Activated CD4-positive, alpha-beta T cell treated with anti-CD3 and anti-CD28 coated beads, Interleukin-2, amount 10 ng/mL, durations not matched to agents 7 days and 5 days (primary cell): ENCODE measurements at places on chromosomes 2 and 18. TPM values are rescaled to one million over a fixed set of nuclear protein-coding genes. Genes with fewer than 3 reads are reported as not detected.

DNA sequence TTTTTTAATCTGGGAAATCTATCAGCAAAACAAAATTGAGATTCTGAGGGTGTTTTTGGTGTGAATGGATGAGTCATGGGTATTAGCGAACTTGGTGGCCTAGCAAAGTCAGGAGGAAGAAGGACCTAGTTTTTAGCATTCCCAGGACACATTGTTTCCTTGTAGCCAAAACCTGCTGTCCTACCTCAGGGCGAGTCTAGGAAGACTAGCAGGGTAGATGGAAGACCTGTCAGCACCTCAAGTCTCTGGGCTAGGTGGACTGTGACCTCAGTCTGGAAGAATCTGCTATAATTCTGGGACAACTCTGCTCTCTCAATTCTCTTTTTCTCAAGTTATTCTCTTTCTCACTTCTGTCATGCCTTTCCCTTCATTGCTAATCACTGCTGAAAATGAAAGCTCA, 1399.3 kb upstream of the LRRTM1 start:
- H3K4me1 ChIP-seq: no peaks in the 10 kb centered on the region
- no peak for DNase-seq
- H3K27ac ChIP-seq: no peak overlapping the region
- no peak overlapping the region for H3K4me3 ChIP-seq

GRCh38 chr2:173652767-173653431, 298.2 kb downstream of the CDCA7 start:
- peaks cover 12% of the 10 kb centered on the region for H3K27me3 ChIP-seq
- no peak for DNase-seq
- no peaks in the 10 kb centered on the region for H3K36me3 ChIP-seq
- H3K27ac ChIP-seq: no peak overlapping the region
- H3K4me3 ChIP-seq: no peak overlapping the region

Gene TGFBRAP1
- total RNA-seq: 20.5 TPM

Gene TTR
- not detected for total RNA-seq

GRCh38 chr2:224875153-224875552, 159.0 kb upstream of the CCDC195 start:
- no peak for DNase-seq
- peaks cover 11% of the 10 kb centered on the region for H3K4me1 ChIP-seq
- H3K36me3 ChIP-seq: peaks cover 91% of the 10 kb centered on the region
- H3K27me3 ChIP-seq: no peaks in the 10 kb centered on the region
- no peak overlapping the region for H3K27ac ChIP-seq

Gene SERPINB2
- total RNA-seq: not detected

DNA sequence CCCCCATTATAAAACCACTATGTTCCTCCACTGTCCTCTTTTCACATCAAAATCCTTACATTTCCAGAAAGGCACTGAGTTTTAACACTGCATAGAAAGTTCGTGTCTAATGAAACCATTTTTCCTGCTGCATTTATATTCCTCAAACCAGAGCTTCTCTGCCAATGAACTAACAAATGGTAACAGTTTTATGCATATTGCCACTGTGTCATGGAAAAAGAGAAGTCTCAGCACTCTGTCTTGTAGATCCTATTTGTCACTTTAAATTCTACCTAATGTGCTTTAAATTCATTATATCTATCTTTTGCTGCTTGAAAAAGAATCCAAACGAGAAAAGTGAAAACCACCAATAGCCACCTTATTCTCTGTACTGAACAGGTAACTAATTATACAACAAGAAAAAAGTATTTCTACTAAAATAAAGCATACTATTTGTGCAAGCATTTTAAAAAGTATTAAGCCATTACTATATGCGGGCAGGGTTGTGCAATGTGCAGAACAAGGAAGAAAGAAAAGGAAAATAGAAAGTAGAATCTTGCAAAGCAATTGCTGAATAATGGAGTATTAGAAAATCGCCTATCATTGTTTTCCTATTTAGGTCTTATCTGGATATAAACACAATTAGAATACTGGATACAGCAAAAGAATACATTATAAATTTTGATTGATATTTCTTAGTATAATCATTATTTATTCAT, 328.9 kb downstream of the ZEB2 start:
- peaks cover 4% of the 10 kb centered on the region for H3K4me1 ChIP-seq
- H3K27ac ChIP-seq: no peak overlapping the region
- H3K27me3 ChIP-seq: no peaks in the 10 kb centered on the region
- no peak overlapping the region for H3K4me3 ChIP-seq
- peaks cover 2% of the 10 kb centered on the region for H3K36me3 ChIP-seq
- no peak for DNase-seq

Gene GALNT1
- total RNA-seq: 26.3 TPM

Gene TMEM37
- not detected for total RNA-seq
